ENCODE measurements at places on chromosomes 3 and 15.
A peak's percentile ranks its signal among the peaks of the same experiment; 100 is the strongest.

DNA sequence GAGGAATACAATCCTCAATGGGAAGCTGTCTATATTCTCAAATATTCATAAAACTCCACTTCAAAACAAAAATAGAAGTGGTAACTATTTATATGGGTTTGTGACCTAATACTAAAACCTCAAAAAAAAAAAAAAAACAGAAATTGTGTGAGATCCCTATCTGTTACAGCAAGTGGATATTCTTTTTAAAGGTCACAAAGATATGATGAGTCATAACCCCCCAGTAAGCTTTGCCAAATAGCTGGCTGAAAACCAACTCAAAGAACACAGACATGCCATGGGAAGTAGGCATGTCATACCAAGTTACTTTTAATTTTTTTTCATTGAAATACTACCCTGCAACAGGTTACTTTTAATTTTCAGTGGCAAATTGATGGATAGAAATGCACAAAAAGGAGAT, 62.5 kb downstream of the CBLB start:
- DNase-seq = no peak

DNA sequence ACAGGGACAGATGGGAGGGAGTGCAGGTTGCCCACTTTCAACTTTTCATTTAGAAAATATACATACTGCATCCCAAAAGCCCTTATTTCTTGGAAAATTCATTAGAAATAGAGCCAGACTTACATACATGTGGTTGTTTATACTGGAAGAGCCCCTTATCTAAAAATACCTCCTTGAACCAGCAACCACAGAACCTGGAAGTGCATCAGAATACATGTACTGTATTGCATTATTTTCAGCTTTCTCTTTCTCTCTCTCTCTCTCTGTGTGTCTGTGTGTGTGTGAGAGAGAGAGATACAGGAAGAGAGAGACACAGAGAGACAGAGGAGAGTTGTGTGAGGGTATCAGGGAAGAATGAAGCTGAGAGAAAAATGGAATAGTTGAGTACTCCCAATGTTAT, 29.5 kb upstream of the LSAMP start:
- DNase-seq = no peak

DNA sequence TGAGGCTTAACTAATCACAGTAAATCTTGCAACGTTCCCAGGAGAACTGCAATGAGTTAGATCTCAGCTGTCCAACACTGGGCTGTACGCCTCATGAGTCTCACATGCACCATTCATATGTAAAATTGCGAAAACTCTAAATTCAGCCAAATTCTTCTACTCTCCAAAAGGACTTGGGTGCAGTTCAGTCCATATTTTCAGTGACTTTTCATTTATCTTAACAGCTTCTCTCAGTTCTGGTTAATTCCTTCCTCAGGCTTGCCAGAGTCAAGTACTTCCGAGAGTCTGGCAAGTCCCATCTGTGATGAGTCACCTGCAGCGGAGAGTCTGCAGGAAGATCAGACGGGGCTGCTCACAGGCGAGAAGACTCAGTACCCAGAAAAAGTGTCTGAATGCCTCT, 11.5 kb downstream of the CCDC80 start:
- DNase-seq = peak; percentile 32

- DNase-seq = no peak
Measured at GRCh38 chr15:66038387-66039116, 169.3 kb downstream of the RAB11A start.

- no peak for DNase-seq
Measured at GRCh38 chr3:108222853-108223565, 785 bp upstream of the IFT57 start.

DNA sequence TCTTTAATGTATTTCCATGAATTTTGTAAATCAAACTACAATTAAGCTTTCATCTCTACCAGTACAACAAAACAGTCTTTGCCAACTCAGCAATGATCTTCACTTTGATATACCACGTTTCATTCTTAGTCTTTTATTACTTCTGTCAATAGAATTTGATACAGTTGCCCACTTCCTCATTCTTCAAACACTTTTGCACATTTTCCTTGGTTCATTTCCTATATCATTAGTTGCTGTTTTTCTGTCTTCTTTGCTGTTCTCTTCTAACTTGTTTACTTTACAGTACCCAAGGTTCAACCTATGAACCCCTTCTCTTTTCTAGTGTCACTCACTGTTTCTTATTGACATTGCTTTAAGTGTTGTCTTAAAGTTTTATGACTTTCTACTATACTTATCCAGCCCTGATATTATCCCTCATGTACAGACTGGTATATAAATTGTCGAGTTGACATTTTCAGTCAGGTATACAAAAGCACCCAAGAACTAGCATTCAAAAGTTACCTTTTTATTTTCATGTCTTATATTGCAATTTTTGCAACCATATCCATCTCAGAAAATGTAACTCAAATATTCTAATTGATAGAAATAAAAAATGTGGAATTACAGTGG, 903.1 kb downstream of the NSUN3 start:
- DNase-seq = no peak

- no peak for DNase-seq
Measured at GRCh38 chr15:85825719-85826118, 31.0 kb upstream of the KLHL25 start.

DNA sequence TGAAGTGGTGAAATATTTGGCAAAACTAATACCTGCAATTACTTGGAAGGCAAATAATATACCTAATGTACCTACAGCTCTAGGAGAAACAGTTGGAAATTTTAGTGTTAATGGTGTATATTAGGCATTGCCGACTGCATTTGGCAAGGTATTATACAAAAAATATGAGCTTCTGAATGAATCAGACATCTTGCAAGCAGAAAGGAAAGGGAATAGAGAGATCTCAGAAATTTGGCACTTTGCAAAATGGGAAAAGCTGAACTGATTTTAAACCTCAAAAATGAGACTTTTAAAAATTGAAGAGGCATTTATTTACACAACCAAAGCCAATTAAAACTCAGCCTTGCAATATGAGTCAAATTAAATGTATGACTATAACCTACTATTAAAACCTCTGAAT, 40.2 kb upstream of the C15orf61 start:
- no peak for DNase-seq

DNA sequence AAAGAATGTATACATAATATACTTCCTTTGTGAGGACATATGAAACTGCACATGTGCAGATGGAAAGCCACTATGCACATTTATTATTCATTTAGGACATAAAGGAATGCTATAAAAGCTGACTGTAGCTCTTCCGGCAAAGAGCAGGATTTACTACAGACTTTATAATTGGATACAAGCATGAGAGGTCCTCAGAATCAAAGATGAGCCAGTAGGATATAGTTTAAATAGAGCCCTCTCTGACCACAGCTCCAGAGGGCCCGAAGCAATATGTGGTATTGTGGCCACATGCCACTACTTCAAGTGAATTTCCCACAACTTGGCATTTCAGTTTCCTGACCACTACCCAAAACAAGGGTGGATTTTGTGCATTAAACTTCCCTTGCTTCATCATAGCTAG, 140.9 kb downstream of the ATP8B4 start:
- no peak for DNase-seq

- DNase-seq = peak; percentile 25
Measured at GRCh38 chr3:171248426-171249111, 211.6 kb downstream of the TNIK start.

GRCh38 chr3:179681492-179682263, 28.8 kb downstream of the USP13 start:
- no peak for DNase-seq

DNA sequence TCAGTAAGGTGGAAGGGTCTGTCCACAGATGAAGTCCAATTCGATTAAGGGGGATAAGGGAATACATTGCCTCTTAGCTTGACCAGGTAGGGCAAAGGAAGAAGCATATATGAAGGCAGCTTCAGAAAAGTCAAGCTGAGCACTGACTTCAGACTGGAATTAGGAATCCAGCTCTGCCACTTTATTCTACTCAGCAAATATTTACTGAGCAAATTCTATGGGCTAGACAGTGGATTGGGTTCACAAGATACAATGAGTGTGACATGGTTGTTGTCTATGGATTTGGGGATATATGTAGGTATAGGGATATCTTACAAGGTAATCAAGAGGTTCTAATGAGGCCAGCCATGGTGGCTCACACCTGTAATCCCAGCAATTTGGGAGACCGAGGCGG, 526 bp downstream of the ADIPOQ start:
- DNase-seq = no peak

- DNase-seq = no peak
Measured at GRCh38 chr15:40744815-40745152, 10.3 kb downstream of the RMDN3 start.

DNA sequence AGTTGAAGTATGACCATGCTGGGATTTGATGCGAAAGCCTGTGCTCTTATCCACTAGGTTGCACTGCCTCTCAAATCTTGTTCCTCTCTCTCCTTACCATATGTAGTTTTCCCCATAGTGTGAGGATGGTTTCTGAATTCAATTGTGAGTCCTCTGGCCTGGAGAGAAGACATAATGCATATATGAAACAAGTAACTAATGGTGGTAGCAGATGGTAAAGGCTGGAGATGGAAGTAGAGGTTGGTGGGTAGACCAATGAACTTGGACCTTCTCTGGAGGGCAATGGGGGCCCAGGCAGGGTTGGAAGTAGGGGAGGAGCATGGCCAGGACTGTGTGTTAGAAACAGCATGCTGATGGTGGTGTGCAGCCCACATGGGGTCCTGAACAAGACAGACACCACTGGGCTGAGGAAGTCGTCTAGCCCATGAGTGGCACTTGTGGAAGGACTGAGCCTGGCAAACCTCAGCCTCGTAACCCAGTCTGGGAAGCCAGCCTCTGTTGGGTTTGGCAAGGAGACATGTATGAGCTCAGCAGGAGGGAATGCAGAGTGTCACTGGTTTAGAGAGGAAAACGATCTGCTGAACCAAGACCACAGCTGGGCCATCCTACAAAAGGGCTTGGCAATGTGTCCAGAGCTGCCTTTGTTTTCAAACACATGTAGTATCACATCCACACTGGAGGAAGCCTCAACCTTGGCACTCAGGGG, 18.5 kb upstream of the LMCD1 start:
- DNase-seq = no peak

- no peak for DNase-seq
Measured at GRCh38 chr3:183563536-183563874, 8.0 kb upstream of the KLHL6 start.

DNA sequence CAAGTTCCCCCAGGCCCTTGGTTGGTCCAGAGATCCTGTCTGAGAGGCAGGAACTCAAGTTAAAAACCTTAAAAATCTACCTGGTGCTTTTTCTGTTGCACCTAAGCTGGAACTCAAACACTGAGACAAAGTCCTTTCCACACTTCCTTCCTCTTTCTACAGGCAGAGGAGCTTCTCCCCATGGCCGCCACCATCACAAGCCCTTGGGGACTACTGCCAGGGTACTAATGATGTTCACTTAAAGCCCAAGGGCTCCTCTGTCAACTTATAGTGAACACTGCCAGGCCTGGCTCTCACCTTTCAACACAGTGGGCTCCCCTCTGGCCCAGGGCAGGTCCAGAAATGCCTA, 26.0 kb downstream of the TM4SF18 start:
- no peak for DNase-seq

DNA sequence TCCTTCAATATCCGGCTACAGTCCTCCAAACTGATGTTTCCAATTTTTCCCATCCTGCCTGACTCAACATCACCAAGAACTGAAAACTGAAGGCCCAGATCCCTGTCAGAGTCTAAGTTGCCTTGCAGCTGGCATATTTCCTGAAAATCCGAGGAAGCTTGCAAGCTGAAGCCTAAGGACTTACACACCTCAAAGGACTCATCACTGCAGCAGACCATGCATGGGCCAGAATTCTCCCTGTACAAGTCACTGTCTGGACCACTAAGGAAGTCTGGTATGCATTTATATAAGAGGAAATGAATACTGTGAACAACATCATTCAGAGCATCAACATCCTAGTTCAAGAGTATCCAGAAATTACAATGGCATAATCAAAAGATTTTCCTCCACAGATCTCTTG, 548.8 kb upstream of the MDFIC2 start:
- DNase-seq = no peak

DNA sequence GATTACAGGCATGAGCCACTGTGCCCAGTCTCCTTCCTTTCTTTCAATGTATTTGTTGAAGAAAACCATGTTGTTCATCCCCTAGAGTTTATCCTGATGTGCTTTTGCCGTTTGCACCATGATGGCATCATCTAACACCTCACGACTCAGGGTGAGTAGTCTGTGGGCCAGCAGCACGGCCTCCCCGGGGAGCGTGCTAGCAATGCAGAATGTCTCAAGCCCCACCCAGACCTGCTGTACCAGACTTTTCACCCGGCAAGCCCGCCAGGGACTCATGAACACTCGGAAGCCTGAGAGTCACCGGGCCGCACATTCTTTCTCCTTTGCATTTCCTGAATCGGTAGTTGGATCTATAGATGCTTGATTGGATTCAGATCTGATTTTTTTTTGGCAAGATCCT, 64.6 kb downstream of the RPN1 start:
- DNase-seq = no peak

GRCh38 chr15:47516558-47516957, 200.7 kb upstream of the SEMA6D start:
- DNase-seq = no peak

DNA sequence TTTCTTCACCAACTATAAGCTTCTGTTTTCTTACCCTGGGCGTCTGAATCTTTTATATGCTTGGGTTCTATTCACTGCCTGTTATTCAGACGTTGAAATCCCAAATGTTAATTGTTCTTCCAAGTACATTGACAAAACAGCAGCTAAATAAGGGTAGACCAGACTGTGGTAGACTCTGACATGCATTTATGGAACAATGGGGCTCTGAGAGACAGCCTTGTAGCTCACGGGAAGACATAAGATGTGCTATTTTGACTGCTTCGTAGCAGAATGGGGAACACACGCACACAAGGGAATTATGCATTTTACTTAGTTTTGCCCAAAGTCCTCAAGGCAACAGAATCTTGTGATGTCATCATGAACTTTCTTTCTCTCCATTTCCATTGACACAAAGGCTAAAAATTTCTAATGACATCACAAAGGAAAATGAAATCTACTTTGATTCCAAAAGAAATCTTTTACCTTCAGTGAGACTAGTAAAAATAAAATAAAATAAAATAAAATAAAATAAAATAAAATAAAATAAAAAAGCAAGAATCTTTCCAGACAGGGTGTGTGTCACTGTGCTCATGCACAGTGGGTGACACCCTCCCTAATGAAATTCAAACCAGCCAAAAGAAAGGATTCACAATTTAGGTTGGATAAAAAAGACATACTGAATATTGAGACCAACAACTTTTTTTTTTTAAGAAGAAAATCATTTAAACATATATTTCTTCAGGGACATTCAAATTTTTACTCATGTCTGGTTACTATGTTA, 346.6 kb downstream of the ZBTB20 start:
- no peak for DNase-seq

DNA sequence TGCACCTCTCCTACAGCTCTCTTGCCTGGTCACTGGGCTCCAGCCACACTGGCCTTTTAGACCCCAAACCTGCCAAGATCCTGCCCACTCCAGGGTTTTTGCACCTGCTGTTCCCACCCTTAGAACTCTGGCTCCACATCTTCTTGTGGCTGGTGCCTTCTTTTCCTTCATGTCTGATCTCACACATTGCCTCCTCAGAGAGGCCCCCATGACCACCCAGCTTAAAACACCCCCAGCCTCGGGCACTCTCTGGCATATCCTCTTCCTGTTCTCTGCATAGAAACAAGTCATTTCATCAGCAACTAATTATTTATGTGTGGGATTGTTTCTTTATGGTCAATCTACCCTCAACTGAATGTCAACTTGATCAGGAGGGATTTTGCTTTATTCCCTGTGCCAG, 14.0 kb upstream of the AMOTL2 start:
- no peak for DNase-seq

GRCh38 chr15:49045751-49046219, 461 bp downstream of the SECISBP2L start:
- peak; percentile 11 for DNase-seq

GRCh38 chr3:180117381-180118163, 80.8 kb upstream of the PEX5L start:
- no peak for DNase-seq
